SJCRH30 (cell line): ENCODE measurements at places on chromosomes 7 and 10. TPM values are rescaled to one million over a fixed set of nuclear protein-coding genes. Genes with fewer than 3 reads are reported as not detected.

GRCh38 chr7:28739826-28740225 is 218.3 kb downstream of the TRIL start:
- peak; percentile 34 for DNase-seq

- DNase-seq: peak; percentile 38
Observed at GRCh38 chr10:127012769-127013152, 107.5 kb downstream of the DOCK1 start.

DNA sequence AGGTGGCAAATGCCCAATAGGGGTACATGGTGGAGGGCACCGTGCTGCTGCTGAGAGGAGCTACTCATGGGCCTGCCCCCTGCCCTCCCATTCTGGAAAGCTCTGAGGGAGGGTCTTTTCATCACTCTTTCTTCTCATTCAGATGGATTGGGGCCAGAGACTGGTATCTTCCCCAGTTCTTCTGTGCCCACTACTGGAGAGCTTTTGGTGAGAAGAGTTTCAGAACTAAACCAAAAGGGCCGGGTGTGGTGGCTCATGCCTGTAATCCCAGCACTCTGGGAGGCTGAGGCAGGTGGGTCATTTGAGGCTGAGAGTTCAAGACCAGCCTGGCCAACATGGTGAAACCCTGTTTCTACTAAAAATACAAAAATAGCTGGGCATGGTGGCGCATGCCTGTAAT is 12.5 kb downstream of the ADRA2A start:
- DNase-seq: no peak

STAG3 gene
- total RNA-seq: 0.10 and 1.3 TPM in 2 replicates

DNA sequence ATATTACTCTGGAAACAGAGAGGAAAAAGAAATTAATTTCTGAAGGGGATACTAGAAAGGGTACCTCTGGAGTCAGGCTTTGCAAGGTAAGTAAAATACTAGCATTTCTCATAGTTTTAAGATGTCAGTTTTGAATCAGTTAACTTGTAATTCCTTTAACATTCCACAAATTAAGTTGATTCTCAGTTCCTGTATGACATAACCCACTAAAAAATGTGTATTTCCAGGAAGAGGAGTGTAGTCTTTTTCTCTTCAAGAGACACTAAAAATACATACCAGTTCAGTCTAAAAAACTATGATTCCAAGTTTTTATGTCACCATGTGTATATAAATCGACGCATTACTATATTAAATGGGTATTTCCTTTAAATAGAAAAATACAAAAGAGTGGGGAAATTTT is 113.2 kb downstream of the CDK6 start:
- no peak for DNase-seq

CAMK2B gene
- total RNA-seq: 0.84 and 2.4 TPM in 2 replicates

DNA sequence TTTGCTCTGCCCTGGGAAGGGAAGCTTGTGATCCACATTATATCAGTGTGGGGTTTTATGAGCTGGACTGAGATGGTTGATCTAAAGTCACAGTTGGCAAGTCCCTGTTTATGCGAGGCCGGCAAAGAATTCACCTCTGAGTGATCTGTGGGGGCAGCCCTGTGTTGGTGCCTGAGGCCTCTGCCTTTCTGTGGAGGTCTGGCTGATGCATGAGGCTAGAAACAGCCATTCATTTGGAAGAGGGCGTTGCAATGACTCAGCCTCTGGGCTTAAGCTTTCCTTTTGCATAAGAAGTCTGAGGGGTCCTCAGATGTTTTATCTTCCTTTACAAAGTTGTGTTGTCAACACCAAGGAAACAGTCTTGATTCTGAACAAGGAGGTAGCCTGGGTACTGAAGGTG is 126.9 kb downstream of the MGMT start:
- DNase-seq: no peak

GRCh38 chr7:150586785-150587152 is 19.6 kb downstream of the GIMAP4 start:
- DNase-seq: no peak

- DNase-seq: no peak
Observed at GRCh38 chr10:51604579-51604978, 94.8 kb downstream of the CSTF2T start.

DNA sequence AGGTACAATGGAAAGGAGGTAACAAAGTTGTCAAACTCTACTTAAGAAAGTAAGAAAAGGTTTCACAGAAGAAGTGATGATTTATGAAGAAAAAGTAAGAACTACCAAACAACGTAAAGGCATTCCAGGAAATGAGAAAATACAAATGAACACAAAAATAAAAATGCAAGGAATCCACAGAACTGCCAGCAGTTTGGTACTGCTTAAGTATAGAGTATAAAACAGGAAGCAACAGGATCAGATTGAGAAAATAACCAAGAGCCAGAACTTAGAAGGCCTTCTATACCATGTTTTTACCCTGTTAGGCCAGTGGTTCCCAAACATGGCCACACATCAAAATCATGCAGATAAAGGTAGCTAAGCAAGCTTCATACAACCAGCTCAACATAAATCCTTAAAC is 9.2 kb downstream of the NDUFA5 start:
- no peak for DNase-seq

CRPPA gene
- 8.8 and 9.3 TPM in 2 replicates for total RNA-seq

GRCh38 chr10:131943021-131943814 is 38.5 kb downstream of the BNIP3 start:
- DNase-seq: no peak

GNAT3 gene
- not detected in 2 replicates for total RNA-seq

GRCh38 chr7:85356916-85357315 is 170.1 kb upstream of the SEMA3D start:
- no peak for DNase-seq

CDHR3 gene
- 0.91 and 1.5 TPM in 2 replicates for total RNA-seq

DNA sequence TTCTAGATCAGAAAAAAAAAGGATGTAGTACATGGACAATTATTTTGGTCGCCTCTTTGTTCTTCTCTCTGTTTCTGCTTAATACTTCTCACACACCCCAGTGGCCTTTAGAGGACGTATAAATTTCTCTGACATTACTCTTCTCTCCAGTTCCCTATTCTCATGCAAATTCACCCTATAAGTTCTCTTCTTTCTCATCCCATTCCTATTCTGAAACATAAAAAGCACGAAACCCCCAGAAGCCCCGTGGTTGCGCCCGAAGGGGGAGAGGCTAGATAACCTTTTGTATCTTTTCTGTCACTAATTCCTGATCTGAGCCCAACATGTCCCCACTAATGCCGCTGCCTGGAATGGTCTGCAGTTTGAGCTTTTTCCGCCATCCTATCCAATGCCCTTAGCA is 136.9 kb downstream of the SKIDA1 start:
- DNase-seq: no peak

CDC14C gene
- total RNA-seq: 0.15 TPM in 1 of 2 replicates, not detected in the other

- no peak for DNase-seq
Observed at GRCh38 chr10:49526619-49527018, 12.3 kb downstream of the ERCC6 start.

GRCh38 chr10:24850727-24851296 is 101.6 kb downstream of the PRTFDC1 start:
- DNase-seq: no peak

SFMBT2 gene
- 7.4 and 8.2 TPM in 2 replicates for total RNA-seq

- DNase-seq: peak; percentile 64
Observed at GRCh38 chr7:27948861-27949260, 208.9 kb downstream of the TAX1BP1 start.

- DNase-seq: peak; percentile 35
Observed at GRCh38 chr7:131244259-131244852, 83.3 kb upstream of the MKLN1 start.

DNA sequence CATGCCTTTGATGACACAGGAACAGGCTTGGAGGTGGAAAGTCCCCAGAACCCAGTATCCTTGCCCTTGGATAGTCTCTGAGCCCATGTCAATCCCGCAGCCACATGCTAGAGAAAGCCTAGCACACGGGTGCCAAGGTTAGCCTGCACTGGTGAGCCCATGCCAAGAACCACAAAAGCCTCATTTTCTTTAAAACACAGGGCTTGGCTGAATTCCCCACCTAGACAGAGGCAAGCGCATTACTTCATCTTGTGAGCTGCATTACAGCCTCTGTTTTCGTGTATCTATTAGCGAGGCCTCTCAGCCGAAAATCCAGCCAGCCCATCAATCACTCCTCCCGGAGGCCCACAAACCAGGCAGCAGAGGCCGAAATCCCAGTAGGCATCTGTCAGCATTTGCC is 314.9 kb upstream of the AUTS2 start:
- no peak for DNase-seq

MAP3K8 gene
- total RNA-seq: 0.53 and 1.2 TPM in 2 replicates

DNA sequence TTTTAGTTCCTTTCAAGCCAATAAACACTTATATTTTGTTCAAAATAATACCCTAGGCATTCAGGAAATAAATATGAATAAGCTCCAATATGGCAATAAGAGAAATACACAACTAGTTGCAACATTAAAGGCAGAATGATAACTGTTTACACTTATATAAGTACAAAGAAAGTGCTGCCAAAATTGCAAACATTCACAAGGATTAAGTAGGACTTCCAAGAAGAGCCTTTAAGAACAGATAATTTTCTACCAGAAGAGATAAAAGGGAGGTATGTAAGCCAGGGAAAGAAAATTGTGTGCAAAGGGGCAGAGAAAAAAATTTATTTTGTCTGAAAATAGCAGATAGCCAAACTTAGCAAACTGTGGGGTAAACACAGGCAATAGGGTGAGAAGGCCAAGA is 83.8 kb downstream of the CTNNA3 start:
- no peak for DNase-seq

GRCh38 chr10:3471472-3471871 is 298.9 kb upstream of the PITRM1 start:
- DNase-seq: no peak

- DNase-seq: peak; percentile 96
Observed at GRCh38 chr7:24052572-24053260, 231.3 kb upstream of the NPY start.

GRCh38 chr10:5090551-5090950 is 3.7 kb upstream of the AKR1C3 start:
- no peak for DNase-seq

DNA sequence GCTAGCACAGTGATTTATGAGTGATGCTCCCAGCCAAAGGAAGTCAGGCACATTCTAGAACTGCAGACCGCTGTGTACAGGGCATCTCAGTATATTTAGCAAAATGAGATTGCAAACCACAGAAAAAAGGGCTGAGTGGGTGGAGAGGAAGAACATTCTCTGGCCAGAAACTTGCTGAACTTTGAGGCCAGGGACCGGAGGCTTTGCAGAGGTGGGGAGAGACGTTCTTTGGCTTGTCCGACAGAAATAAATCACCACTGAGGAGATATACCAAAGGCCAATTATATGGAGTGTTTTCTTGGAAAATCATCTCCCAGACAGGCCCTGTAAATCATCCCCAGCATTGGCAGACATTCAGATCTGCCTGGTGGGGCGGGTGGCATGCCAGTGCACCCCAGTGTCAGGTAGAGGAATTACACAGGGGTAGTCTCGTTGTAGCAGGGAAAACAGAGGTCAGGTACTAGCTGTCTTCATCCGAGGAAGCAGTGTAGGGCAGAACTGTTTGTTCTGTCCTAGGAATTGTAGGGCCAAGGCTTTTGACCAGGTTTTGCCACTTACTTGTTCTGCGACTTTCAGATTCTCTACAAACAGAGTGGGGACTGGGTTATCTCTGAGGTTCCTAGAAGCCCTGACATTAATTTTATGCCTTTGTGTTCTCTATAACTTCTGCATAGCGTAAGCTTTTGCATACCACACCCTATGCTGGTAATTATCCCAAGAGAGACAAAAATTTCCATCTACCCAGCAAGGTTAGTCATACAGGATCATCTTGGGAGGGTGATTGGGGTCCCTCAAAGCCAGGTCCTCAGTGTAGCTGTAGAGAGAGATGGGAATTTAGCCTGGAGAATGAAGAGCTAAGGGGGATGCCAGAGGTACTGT is 655.6 kb downstream of the LRMDA start:
- DNase-seq: peak; percentile 65

NPY gene
- 1.8 and 2.3 TPM in 2 replicates for total RNA-seq

DNA sequence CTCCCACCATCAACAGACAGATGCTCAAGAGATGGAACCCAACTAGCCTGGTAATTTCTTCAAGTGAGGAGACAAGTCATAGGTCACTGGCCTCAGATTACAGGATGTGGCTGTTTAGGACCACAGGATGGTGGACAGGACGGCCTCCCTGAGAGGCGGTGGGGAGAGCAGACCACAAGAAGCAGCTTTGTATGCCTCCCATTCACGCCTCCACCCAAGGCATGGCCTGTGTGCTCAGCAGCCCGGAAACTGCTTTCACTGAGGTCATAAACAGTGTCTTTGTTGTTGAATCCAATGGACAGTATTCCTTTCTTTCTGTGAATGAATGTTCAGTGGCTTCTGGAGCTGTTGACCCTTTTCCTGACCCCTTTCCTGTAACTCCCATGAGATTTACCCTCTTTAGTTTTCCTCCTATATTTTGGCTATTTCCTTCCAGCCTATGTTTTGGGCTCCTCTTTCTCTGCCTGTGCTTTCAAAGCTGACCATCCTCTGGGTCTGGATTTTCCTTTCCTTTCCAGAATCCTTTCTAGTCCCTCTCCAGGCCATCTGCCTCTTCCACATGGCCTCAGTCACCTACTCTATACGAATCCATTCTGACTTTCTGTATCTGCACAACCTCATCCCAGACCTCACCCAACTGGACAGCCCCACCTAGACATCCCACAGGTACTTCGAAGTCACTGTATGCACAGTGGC is 32.4 kb upstream of the INPP5F start:
- DNase-seq: peak; percentile 62

- DNase-seq: no peak
Observed at GRCh38 chr10:69573056-69573806, at the start of gene NEUROG3. Gene NEUROG3 (minus strand): TSS chr10:69573422. CDS start chr10:69573043, 379 bp downstream.

DNA sequence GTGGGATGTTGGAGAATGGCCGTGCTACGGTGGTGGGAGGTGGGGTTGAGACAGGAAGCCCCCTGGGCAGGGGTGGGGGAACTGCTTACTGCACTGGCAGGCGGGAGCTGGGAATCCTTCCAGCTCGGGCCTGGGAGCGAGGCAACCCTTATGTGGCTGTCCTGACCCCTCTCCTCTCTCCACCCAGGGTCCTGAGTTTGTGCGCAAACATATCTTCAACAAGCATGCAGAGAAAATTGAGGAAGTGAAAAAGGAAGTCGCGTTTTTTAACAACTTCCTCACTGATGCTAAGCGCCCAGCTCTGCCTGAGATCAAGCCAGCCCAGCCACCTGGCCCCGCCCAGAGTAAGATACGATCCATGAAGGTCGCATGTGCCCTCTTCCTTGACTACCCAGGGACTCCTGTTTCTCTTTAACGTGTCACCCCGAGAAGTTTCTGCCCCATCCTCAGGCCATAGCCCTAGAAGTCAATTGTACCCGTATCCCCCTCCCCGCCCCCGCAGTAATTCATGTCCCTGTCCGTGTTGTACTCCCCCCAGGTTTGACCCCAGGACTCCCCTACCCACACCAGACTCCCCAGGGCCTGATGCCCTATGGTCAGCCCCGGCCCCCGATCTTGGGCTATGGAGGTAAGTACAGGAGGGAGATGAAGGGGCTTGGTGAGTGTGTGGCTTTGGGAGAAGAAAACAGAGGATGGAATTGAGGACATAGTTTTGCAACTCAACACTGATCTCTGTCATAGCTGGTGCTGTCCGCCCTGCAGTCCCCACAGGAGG is 1.8 kb downstream of the UFSP1 start:
- DNase-seq: no peak

- no peak for DNase-seq
Observed at GRCh38 chr10:117266400-117266799, 25.5 kb downstream of the SLC18A2 start.

GRCh38 chr10:70462349-70462984 is 16.1 kb upstream of the PALD1 start:
- peak; percentile 64 for DNase-seq
